Activated gamma-delta T cell treated with anti-CD3 and anti-CD28 coated beads, Interleukin-2, amount 50 U/mL, for 16 hours (primary cell): ENCODE measurements at places on chromosomes 12 and 14.

DNA sequence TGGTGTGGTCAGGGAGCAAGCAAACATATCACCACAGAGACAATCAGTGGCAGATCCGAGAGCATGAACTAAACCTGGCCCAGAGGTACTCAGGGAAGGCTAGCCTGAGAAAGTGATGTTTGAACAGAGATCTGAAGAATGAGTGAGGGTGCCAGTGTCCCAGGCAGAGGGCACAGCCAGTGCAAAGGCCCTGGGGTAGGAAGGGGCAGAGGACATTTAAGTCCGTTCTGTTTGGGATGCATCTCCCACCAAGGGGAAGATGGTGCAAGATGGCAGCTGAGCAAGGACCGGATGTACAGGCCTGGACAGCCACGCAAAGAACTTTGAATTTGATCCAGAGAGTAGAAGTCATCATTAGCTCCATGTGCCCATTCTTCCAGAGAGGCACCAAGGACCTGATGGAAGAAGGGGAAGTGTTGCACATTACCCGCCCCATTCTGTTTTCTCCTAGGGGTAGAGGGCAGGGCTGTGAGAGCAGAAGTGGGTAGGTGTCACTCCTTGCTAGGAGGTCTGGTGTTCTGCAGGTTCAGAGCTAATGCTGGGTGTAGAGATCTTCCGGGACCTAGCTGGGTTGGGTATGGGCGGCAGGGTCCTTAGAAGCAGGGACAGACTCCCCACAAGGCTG is 3.9 kb downstream of the DTX1 start:
- DNase-seq: no peak

DNA sequence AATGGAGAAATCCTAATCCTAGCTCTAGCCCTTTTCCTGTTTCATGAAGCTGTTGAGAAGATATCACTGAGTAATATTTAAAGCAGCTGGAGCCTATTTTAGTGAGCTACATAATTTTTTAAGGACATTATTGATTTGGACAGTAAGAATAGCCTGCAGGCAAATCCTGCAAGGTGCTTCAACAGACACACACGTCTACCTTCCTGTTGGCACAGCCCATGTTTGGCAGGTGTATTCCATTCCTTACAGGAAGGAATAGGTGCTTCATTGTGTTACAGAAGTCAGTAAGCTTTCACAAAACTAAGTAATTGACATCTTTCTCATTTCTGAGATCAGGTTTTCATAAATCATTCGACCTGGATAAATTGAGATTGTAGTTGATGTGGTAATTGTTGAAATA is 50.6 kb downstream of the FOXA1 start:
- DNase-seq: no peak

DNA sequence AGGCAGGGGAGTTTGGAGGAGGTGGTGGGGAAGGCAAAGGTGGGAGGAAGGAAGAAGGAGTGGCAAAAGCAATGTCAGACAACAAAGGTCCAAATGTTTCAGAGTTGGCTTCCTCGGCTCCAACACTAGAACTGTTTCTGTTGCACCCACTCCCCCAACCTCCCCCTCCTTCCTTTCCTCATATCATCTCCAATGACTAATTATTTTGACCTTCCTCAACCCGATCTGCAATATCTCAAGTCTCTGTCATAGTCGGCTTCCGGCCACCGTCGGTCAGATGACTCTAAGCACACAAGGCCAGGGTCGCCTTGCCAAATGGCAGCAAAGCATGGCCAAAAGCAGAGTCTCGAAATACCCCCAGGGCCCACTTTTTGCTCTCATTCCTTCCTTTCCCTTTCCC is 637.0 kb upstream of the TBX3 start:
- no peak for DNase-seq

- no peak for DNase-seq
Observed at GRCh38 chr14:53742233-53742620, 214.4 kb downstream of the BMP4 start.

DNA sequence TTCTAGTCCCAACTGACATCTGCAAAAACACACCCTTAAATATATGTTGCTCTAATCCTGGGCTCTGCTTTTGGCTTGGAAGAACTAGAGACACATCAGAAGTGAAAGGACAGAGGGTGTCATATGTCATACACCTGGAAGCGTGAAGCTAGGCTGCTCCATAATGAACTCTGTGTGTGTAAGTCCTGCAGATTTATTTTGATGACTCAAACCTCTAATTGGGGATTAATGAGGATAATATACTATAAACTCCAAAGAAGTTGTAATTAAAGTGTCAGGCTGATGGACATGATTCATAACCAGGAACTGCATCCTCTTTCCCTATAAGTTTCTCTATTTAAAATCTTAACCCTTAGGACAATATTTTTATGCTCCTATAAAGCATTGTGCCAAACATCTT is 4.4 kb upstream of the KCNK10 start:
- DNase-seq: no peak

GRCh38 chr14:98937021-98937420 is 335.0 kb downstream of the BCL11B start:
- no peak for DNase-seq

GRCh38 chr12:64780132-64780530 is 20.9 kb upstream of the GNS start:
- no peak for DNase-seq

DNA sequence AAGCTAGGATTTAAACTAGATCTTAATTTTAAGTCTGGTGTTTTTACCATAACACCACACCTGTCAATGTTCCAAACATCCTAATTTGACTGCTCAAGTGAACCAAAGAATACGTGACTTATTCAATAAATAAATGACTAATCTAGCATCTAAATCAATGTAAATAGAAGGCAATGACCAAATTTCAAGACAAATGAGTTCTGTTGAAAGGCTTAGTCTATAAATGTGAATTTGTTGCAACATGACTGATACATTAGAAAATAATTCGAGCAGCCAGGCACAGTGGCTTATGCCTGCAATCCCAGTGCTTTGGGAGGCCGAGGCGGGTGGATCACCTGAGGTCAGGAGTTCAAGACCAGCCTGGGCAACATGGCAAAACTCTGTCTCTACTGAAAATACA is 15.1 kb downstream of the ZFC3H1 start:
- DNase-seq: no peak

DNA sequence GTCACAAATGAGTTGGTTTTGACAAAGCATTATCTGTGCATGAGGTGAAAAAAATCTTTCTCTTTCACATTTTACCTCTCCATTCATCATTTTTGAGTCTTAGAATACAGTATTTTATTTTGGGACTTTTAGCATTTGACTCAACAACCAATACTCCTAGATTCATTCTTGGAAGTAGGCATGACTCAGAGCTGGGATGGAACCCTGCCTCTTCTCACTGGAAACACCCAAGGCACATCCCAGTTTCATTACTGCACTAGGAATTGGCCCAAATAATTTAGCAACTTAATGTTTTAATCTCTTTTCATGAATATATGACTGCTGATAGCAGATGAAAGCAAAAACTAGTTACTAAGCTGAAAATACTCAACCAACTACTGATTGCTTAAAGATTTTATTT is 3.3 kb upstream of the PDZRN4 start:
- DNase-seq: no peak

GRCh38 chr12:58916921-58917511 is 3.3 kb downstream of the LRIG3 start:
- no peak for DNase-seq

DNA sequence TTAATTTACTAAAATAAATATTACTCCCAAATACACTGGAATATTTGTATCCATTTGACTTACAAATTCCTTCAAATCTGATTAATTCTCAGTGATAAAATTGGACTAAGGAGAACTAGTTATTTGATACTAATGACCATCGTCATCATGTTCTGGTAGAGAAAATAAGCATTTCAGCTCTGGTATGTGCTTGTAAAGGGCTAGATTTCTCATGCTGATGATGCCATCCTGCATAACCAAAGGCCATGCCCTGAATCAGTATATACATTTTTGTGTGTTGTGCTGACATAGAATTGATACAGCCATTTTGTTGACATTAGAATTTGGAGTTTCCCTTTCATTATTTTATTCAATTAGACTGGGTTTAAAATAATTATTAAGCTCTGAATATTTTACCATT is 148.9 kb downstream of the PCNX1 start:
- DNase-seq: no peak

DNA sequence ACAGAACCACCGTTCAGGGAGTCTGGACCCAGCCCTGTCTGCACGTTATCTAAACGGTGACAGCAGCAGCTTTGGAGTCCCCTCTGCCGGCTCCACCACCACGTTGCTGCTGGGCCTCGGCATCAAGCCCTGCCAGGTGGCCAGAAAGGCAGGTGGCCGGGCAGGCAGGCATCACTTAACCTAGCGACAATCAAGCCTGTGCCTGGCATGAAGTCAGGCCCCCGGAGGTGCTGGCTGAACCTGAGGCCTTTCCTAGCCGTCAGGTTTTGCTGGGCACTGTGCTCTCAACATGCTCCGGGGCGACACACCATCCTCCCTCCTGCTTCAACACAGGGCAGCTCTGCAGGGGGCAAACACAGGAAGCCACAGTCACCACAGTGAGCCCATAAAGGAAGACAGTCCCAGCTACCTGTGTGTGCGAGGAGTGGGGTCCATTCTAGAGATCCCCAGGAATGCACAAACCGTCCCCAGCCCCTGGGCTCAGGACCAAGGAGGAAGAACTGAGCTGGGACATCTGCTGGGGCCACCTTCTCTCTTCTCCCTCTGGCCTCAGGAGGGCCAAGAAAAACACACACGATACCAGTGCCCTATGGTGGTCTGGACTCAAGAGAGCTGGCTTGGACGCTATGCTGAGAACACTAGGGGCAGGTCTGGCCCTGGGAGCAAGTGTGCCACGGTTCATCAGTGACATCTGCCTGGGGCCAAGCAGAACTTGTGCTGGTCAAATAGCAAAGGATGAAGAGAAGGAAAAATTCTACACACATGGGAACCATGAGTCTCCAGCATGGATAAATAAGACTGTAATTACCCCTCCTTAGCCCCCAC is 44.7 kb downstream of the CCDC88C start:
- no peak for DNase-seq

GRCh38 chr12:131713349-131713748 is 2.5 kb downstream of the SFSWAP start:
- no peak for DNase-seq

- DNase-seq: no peak
Observed at GRCh38 chr14:72049462-72049861, 117.2 kb downstream of the RGS6 start.

DNA sequence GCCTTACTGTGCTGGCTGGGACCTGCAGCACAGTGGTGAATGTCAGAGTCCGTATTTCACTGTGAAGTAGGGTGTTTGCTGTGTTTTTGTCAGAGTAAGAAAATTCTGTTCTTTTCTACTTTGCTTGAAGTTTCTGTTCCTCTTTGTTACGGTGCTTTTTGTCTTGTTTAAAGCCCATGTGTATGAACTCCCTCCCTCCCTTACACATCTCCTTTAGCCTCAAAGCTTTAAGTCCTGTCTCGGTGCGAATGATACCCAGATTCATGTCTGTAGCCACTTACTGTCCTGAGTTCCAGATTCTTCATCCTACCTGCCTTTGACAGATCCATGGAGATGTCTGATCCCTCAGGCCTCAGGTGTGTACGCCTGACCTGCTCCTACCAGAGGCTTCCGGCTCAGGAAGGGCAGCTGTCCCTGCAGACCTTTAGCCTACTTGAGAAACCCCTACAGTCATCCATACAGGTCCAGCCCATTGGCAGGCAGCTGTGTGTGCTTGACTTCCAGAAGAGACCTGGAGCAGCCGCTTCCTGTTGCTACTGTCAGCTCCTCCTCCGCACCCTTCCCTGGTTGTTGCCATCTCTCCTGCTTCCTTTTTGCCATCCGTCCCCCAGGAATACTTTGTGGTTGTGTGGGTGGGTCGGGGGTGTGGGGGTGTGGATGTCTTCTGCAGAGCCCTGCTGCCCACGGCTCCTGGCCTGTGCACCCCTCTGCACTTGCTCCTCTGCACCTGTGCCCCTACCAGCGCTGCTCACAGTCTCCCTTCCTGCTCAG is 72.9 kb downstream of the DDX51 start:
- DNase-seq: no peak

GRCh38 chr14:90905531-90905930 is 89.3 kb upstream of the TTC7B start:
- no peak for DNase-seq

DNA sequence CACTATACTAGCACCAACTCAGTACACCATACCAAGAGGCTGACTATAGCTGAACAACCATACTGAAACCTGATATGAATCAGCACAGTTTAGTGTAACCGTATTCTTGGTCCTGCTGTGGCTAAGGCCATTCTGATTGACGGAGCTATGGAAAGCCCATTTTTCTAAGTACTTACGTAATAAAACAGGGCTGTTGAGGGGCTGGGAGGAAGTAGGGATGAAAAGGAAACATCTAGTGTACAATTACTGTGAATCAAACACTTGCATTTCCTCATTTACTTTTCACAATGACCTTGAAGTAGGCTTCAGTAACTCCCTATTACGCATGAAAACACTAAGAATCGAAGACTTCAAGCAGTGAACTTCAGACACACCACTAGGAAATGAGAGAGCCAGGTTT is 198.2 kb downstream of the BTG1 start:
- DNase-seq: no peak

DNA sequence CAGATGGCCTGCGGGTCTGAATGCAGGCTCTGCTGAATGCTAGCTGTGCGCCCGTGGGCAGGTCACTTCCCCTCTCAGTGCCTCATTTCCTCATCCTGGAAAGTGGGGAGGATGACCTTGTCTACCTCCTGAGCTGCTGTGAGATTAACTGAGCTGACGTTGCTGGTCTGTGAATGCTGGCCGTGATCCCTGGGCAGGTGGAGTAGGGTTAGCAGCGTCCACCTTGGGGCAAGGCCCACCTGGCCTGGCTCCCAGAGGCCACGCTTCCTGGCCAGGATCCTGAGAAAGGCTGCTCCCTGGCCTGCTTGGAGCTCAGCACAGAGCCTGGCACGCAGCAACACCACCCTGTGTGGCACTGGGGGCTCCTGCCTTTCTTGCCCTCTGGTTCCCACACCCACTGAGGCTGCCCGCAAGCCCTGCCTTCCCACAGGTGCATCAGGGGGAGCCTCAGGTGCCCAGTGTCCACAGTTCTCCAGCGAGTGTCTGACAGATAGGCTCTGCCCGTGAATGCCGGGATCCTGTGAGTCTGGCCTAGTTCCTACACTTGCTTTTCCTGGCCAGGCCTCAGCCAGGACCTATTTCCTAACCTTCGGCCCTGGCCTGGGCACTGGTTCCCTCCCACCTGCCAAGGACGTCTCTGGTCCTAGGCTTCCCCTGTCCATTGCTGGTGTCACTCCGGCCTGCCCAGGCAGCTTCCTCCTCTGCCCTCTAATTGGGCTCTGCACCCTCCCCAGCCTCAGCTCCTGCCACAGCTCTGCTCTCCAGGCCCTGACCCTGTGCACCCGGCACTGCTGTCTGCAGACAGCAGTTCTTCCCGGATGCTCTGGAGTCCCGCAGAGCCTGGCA is 37.2 kb upstream of the TDRD9 start:
- no peak for DNase-seq

- DNase-seq: no peak
Observed at GRCh38 chr14:30177781-30178180, 250.1 kb upstream of the PRKD1 start.
